ENCODE measurements at places on chromosomes 3 and 15.

DNA sequence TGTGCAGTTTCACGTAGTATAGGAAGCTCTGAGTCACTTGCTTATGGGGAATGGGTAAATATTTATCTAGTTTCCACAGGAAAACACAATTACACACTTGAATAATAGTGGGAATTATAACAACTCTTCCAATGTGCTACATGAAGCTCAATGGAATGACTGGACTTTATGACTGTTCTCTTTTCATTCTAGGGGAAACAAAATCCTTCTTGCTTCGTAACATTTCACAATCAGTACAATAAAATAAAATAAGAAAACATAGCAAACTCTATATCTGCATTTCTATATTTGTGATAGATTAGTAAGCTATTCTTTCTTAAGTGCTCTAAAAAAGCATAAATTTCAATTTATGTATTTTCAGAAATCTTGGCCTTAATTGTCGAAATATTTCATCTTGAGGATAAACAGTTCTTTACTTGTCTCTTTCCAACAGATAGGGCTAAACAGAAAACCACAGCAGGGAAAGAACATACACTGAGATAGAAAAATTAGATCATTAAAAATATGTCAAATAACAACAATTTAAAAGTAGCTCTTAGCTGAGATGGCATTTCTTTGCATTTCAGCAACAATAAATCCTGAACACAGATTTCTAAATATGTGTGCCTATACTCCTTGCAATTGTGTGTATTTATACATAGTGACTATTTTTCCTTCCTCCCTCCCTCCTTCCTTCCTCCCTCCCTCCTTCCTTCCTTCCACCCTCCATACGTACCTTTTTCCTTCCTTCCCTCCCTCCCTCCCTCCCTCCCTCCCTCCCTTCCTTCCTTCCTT, 395.5 kb upstream of the KCNMB2 start:
- no peak for DNase-seq

DNA sequence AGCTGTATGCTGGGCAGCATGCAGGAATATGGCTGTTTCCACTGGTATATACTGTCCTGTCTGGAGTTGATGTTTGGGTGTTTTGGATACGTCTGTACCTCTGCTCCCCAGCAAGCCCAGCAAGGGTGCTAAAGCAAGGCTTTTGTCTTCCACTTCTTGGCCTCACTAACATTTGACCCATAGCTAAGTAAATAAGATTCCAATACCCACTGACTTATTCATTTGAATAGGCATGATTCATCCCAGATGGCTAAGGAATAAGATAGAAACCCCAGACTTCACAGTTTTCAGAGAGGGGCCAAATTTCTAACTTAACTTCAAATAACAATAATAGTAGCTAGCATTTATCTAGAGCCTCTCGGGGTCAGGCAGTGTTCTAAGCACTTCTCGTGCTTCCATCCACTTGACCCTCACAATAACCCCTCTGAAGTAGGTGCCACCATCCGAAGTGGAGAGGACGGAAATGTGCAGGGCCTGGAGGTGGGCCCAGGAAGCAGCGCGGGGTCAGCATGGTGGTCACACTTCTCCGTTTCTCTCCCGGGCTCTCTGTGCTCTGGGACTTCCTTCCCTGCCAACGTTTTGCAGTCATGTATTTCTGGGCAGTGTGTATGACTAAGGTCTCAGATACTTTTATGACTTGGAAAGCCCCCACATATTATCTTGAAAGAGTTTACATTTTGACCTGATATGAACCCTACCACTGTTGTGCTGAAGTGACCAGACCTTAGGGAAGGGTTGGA, 39.3 kb downstream of the LRRK1 start:
- DNase-seq = no peak

DNA sequence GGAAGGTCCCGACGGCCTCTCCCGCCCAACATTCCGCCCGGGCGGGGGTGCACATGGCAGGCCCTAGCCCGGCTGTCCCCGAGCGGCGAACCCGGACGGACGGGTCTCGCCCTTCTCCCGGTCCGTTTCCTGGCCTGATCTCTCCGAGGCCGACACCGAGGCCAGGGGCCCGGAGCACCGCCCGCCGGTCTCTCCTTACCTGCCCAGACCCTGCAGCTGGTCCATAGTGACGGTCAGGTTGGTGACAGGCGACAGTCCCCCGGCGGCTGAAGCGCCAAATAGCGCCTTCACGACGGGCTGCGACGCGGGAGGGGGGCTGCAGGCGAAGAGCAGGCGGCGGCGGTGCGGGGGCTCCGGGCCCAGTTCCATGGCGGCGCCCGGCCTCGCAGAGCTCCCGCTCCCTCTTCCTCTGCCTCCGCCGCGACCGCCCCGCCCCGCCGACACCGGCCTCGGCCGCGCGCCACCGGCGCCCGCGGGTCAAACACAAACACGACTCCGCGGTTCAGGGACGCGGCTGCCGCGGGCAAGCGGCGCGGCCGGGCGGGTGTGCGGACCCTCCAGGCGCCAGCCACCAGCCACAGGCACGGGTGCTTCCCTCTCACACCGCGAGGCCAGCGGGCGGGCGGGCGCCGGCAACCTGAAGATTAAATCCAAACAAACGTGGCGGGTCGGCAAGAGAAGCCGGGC, 495 bp downstream of the CDC25A start:
- no peak for DNase-seq

- DNase-seq = no peak
These were observed 316.7 kb downstream of the TLE3 start for GRCh38 chr15:69780981-69781380.

- DNase-seq = no peak
These were observed 43.2 kb upstream of the CD47 start for GRCh38 chr3:108133858-108134554.

DNA sequence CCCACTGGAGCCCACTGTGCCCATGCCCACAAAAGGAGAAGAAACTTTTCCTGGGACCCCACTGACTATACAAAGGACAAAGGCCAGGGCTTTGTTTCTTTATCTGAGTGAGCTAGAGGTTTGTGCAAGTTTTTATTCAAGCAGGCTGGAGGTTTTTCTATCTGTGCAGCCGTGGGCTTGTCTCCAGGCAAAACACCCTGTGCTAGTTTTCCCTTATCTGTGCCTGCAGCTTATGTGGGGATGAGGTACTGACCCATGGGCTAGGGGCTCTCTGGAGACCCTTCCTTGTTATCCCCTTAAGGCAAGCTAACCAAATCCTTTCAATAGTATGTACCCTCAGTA, 545.5 kb downstream of the ZPLD1 start:
- no peak for DNase-seq

DNA sequence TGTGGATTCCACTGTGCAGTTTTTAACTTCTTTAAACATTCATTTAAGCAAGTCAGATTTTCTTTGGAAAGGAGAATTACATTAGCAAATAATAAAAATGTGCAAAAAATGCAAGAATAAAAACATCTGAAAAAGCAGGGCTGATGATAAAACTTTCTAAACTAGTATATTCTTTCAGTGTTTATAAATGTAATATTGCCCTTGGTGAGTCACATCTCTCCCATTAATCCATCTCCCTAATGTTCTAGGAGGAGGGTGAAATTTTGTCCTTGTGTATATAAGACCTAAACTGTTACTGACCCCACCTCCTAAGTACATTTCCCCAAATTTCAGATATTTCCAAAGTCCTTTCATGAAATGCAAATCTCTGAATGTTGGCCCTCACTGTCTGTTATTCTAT, 28.5 kb upstream of the DCUN1D1 start:
- DNase-seq = no peak

DNA sequence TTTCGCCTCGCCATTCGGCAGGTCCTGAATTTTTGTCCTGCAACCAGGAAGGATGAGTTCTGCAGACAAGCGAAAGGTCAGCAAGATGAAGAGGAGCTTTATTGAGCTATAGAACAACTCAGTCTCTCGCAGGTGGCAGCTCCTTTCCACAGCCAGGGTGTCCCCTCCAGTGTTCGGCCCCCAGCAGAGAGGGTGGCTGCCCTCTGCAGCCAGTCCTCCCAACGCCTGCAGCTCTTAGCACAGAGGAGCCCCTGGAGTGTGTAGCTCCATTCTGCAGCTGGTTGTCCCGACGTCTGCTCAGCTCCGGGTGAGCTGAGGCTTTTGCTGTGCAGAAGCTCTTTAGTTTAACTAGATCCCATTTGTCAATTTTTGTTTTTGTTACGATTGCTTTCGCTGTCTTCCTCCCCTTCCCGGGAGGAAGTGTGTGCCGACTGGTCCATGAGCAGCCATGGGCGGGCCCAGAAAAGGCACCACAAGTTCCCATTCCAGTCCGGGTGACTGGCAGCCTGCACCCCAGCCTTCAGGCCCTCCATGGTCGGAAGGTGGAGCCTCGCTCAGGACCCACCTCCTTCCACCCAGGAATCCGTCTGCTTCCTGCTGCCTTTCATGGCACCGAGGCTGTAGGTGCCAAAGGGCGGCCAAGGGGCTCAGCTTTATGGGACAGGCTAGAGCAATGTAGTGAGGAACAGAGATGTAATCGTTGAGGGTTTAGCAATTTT, 497.8 kb upstream of the CNTN4 start:
- DNase-seq = no peak

DNA sequence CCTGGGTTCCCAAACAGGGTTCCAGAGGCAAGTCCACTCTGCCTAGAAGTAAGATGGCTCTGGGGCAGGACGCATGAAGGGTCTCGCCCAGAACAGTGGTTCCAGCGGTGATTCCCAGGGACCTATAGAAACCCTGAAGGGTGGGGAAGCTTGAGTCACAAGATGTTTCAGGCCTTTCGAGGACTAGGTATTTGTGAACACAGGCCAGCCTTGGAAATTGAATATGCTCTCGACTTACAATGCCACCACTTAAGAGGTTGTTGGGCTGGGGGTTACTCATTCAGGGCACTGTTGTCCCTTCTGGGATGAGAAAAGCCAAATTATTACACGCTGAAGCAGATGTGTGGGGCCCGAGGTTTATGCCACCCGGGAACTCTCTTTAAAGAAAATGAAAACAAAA, 152.0 kb downstream of the TJP1 start:
- DNase-seq = no peak

GRCh38 chr15:47184003-47184907, 533.0 kb upstream of the SEMA6D start:
- DNase-seq = no peak

DNA sequence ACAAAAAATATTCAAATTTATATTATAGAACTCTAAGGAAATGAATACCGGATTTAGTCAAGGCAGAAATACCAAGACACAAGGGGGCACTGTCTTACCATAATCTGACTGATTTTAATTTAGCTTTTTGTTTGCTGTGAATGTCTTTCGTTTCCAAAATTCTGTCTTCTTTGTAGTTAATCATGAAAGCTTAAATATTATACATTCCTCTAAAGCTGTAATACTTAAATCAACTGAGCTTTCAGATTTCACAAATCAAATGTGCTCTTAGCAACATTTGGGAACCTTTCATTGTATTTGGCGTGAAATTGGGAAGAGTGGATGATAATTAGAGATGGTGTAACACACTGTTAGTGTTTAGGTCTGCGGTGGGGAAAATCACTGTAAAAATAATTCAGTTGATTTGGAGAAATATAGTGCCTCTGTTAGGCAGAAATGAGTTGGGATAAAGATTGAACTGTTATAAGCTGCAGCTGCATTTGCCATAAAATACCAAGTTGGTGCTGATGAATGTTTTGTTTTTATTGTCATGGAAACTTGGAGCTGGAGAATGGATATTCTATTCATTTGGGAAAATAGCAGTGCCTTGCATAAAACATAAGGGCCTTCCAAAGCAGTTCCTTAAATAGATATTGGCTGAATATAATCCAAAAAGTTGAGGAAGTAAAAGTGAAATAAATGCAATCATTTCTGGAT, 228.2 kb downstream of the TCF12 start:
- peak; percentile 54 for DNase-seq

GRCh38 chr3:187292631-187293515, 1.3 kb upstream of the MASP1 start:
- DNase-seq = no peak

- DNase-seq = no peak
These were observed 100.0 kb downstream of the THBS1 start for GRCh38 chr15:39680868-39681267.

DNA sequence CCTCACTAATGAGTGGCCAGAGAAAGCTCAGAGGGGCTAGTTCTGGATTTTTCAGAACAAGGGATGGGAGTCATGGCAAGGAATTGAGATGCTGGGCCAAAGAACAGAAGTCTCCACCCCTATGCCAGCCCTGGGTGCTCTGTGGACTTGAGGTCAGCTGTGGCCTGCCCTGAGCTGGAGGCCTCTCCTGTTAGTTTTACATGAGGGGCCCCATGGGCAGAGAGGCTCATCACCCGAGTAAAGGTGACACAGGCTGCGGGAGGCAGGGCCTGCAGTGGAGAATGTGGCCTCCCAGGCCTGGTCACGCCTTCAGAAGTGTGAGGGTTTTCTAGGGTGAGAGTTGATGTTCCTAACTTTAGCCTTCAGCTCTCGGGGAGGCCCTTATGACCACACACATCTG, 44.9 kb downstream of the ABHD5 start:
- no peak for DNase-seq
